ENCODE measurements at places on chromosomes 13 and 19. TPM values are rescaled to one million over a fixed set of nuclear protein-coding genes. Genes with fewer than 3 reads are reported as not detected.
A peak's percentile ranks its signal among the peaks of the same experiment; 100 is the strongest.

Gene KLK14
- not detected for total RNA-seq

Gene LACC1
- 10.9 TPM for total RNA-seq

Gene SIGLEC5
- total RNA-seq, result not detected

GRCh38 chr19:5805462-5806132 is 730 bp downstream of the NRTN start:
- no peaks in the 10 kb centered on the region for H3K27me3 ChIP-seq
- H3K4me3 ChIP-seq, result peak overlapping the region; percentile 19
- H3K36me3 ChIP-seq, result no peaks in the 10 kb centered on the region
- peak; percentile 79 for DNase-seq
- H3K4me1 ChIP-seq, result peaks cover 4% of the 10 kb centered on the region
- no peak overlapping the region for H3K27ac ChIP-seq

DNA sequence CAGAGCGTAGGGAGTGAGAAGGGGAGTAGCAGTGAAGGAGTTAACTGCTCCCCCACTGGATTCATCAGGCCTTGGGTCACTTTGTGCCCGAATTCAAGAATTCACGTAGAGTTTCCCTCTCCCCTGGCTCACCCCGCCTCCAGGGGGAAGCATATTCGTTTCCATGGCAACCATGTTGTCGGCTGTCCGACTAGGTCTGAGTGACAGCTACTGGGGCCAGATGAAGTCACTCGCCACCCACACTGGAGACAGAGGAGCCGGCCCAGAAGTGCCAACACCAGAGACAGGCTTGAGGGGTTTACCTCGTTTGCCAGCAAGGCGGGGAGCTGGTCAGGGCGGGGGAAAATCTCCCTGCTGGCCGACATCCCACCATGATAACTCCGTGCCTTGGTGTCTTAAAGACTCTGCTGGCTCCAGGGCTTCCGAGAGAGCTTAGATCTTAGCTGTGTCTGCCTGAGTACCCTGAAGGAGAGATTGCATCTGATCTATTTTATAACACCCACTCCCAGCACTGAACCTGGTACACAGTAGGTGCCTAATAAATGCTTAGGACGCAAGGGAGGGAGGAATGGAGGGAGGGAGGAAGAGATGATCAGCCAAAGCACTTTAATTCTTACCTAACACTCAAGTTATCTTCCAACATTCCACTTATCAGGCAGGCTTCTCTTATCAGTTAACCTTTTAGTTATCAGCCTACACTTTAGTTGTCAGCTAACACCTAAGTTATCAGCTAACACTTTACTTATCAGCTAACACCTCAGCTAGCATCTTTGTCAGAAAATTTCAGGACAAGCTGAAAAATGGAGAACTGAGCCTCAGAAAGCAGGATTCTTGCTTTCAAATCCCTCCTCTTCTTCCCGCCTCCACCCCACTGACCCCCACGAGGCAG is 57.2 kb upstream of the ZNRF4 start:
- no peaks in the 10 kb centered on the region for H3K36me3 ChIP-seq
- no peak overlapping the region for H3K4me3 ChIP-seq
- no peaks in the 10 kb centered on the region for H3K4me1 ChIP-seq
- H3K27ac ChIP-seq, result no peak overlapping the region
- no peak for DNase-seq

DNA sequence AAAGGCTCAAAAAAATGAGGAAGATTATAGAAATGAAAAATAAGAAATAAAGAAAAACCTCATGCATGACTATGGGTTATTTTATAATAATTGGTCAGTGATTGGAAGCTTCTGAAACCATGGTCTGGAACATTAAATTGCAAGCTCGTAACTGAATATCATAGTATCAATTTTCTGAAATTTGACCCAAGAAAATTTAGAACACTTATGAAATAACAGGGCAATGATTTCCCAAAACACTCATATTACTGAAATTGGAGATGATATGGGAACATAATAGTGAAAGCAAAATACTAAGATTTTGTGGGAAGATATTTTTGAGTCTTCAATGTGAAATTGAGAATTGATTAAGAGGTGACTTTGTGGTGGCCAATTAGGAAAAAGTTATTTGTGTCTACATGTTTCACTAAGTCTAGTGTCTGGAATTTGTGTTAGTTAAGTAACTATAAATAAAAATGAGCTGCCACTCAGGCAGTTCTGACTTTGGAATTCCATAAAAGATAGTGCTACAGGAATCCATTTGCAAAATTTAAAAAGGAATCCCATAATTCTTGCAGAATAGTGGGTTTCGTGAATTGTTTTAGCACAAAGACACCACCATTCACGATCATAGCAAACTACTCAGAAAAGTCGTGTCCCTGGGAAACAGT is 603.0 kb downstream of the LMO7 start:
- no peaks in the 10 kb centered on the region for H3K27me3 ChIP-seq
- no peak for DNase-seq
- H3K4me1 ChIP-seq, result no peaks in the 10 kb centered on the region
- no peak overlapping the region for H3K27ac ChIP-seq
- no peaks in the 10 kb centered on the region for H3K36me3 ChIP-seq

- no peak for DNase-seq
- no peak overlapping the region for H3K4me3 ChIP-seq
- H3K27me3 ChIP-seq, result no peaks in the 10 kb centered on the region
- H3K4me1 ChIP-seq, result no peaks in the 10 kb centered on the region
These were observed 24.4 kb downstream of the ALOX5AP start for GRCh38 chr13:30759748-30760147.

DNA sequence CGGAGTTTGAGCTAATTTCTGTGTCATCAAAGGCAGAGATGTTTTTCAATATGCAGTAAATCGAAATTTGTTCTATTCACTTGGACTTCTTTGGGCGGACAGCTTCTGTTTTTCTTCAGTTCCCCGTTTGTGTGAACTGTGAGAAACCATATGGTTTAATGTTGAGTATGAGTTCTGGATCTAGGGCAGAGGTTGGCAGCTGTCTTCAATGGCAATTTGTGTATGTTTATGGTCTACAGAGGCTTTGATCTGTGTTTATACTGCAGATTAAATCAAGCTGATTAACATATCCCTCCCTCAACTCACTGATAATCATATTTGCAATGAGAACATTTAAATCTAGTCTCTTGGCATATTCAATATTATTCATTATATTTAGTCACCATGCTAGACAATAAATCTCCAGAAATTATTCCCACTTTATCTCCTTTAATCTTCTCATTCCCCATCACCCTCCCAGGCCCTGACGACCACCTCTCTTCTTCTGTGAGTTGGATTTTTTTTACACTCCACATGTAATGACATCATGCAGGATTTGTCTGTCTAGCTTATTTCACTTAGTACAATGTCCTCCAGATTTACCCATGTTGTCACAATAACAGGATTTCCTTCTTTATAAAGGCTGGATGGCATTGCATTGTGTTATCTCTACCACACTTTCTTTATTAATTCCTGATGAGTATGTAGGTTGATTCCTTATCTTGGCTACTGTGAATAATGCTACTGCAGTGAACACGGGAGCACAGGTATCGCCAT is 9.0 kb downstream of the ZNF331 start:
- no peaks in the 10 kb centered on the region for H3K27me3 ChIP-seq
- no peak overlapping the region for H3K27ac ChIP-seq
- no peak for DNase-seq
- H3K4me3 ChIP-seq, result no peak overlapping the region
- H3K4me1 ChIP-seq, result no peaks in the 10 kb centered on the region

DNA sequence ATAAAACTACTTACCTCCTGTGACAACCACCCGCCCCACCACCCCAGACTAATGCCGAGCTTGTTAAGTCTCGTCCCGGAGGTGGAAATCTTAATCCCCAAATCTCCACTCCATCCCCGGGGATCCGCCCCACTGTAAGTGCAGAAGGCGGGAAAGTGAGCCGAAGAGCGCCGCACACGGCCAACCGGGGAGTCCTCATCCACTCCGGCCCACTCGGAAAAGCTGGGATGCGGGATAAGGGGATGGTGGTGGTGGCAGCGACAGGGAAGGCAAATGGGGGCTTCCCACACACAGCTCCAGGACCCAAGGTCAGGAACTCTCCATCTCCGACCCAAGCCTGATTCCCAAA is 621 bp downstream of the FBL start:
- no peak for DNase-seq
- H3K4me1 ChIP-seq, result peaks cover 13% of the 10 kb centered on the region
- H3K4me3 ChIP-seq, result peak overlapping the region; percentile 65
- H3K27me3 ChIP-seq, result no peaks in the 10 kb centered on the region
- H3K36me3 ChIP-seq, result no peaks in the 10 kb centered on the region

DNA sequence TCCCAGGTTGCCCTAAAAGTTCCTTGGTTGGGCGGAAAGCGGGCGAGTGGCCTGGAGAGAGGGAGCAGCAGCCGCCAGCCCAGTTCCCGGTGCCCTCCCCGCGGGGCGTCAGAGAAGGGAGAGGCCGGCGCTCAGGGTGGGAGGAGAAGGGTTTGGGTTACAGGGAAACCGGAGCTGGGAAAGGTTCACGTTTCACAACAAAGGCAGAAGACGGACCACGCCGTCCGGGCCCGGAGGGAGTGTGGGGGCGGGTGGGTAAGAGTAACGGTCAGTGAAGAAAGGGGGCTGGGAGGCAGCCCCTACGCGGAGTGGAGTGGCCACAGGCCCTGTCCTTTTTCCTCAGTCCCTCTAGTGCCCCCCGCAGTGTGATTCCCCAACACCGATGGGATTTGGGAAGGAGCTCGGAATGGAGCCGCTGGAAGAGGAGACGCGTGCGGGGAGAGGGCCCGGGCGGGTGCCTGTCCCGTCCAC is 1.6 kb downstream of the SIX5 start:
- H3K4me1 ChIP-seq, result peaks cover 8% of the 10 kb centered on the region
- no peaks in the 10 kb centered on the region for H3K27me3 ChIP-seq
- H3K36me3 ChIP-seq, result no peaks in the 10 kb centered on the region
- peak; percentile 75 for DNase-seq
- peak overlapping the region; percentile 77 for H3K4me3 ChIP-seq

GRCh38 chr13:83831796-83832195 is 50.5 kb downstream of the SLITRK1 start:
- no peaks in the 10 kb centered on the region for H3K27me3 ChIP-seq
- no peak overlapping the region for H3K4me3 ChIP-seq
- H3K36me3 ChIP-seq, result no peaks in the 10 kb centered on the region
- H3K4me1 ChIP-seq, result no peaks in the 10 kb centered on the region
- no peak for DNase-seq
- no peak overlapping the region for H3K27ac ChIP-seq

- no peaks in the 10 kb centered on the region for H3K4me1 ChIP-seq
- H3K4me3 ChIP-seq, result no peak overlapping the region
- peak overlapping the region; percentile 24 for H3K27ac ChIP-seq
- H3K27me3 ChIP-seq, result no peaks in the 10 kb centered on the region
- peaks cover 7% of the 10 kb centered on the region for H3K36me3 ChIP-seq
These were observed 6.1 kb downstream of the SLC35E1 start for GRCh38 chr19:16566161-16566560.

GRCh38 chr13:99659866-99660554 is 158.7 kb downstream of the TM9SF2 start:
- H3K4me3 ChIP-seq, result no peak overlapping the region
- H3K36me3 ChIP-seq, result no peaks in the 10 kb centered on the region
- no peaks in the 10 kb centered on the region for H3K27me3 ChIP-seq
- no peaks in the 10 kb centered on the region for H3K4me1 ChIP-seq

DNA sequence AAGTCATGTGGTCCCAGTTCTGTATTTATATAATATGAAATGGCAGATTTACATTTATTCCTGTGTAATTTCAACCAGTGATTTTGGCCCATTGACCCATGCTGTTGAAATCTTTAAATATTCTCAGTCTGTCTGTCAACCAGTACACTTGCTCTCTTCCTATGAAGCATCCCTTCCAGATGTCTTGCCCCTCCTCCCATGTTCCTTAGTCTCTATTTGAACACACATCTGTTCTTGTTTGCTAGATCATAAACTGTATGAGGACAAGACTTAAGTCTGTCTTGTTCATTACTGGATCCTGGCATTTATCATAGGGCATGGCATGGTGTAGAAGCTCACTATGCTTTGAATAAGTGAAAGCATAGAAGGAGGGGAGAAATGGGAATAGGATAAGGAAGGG is 34.9 kb downstream of the STARD13 start:
- no peak for DNase-seq
- peaks cover 19% of the 10 kb centered on the region for H3K4me1 ChIP-seq
- no peaks in the 10 kb centered on the region for H3K27me3 ChIP-seq
- no peaks in the 10 kb centered on the region for H3K36me3 ChIP-seq
- H3K4me3 ChIP-seq, result no peak overlapping the region
- H3K27ac ChIP-seq, result peak overlapping the region; percentile 56

GRCh38 chr13:28557725-28558520 is 63.0 kb upstream of the FLT1 start:
- H3K4me1 ChIP-seq, result no peaks in the 10 kb centered on the region
- H3K27me3 ChIP-seq, result no peaks in the 10 kb centered on the region
- H3K36me3 ChIP-seq, result no peaks in the 10 kb centered on the region
- H3K27ac ChIP-seq, result no peak overlapping the region
- H3K4me3 ChIP-seq, result no peak overlapping the region
- DNase-seq, result no peak

GRCh38 chr13:110449219-110450015 is 112.1 kb downstream of the RAB20 start:
- no peak overlapping the region for H3K27ac ChIP-seq
- H3K27me3 ChIP-seq, result no peaks in the 10 kb centered on the region
- H3K36me3 ChIP-seq, result no peaks in the 10 kb centered on the region
- no peaks in the 10 kb centered on the region for H3K4me1 ChIP-seq
- H3K4me3 ChIP-seq, result no peak overlapping the region
- no peak for DNase-seq

- H3K27me3 ChIP-seq, result no peaks in the 10 kb centered on the region
- H3K4me3 ChIP-seq, result no peak overlapping the region
- H3K36me3 ChIP-seq, result no peaks in the 10 kb centered on the region
- DNase-seq, result no peak
- H3K27ac ChIP-seq, result no peak overlapping the region
- H3K4me1 ChIP-seq, result no peaks in the 10 kb centered on the region
These were observed 160.2 kb downstream of the KLF12 start for GRCh38 chr13:73974051-73974450.

Measured in colonic mucosa (tissue), 4 donors.